ENCODE measurements at places on chromosomes 7 and 10.

- no peak for DNase-seq
Observed at GRCh38 chr10:70785190-70785589, at the start of gene TBATA. TBATA (minus strand) TSS chr10:70785377; CDS start chr10:70783379, 1,998 bp downstream.

DNA sequence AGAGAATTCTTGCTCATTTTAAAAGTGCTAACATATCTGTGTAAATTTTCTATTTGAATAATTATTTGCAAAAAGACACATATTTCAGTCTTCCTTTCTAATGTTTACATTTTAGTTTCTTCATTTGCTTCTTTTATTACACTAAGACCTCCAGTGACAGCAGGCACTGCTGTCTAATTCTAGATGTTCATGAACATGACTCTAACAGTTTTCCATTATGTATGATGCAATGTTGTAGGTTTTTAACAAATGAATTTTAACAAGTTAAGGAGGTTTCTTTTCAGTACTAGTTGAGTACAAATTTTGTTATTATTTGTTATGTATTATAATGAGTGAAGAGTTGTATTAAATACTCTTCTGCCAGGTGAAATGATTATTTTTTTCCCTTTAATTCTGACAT, 83.6 kb downstream of the GRB10 start:
- DNase-seq = no peak

GRCh38 chr7:21828841-21829240, 116.9 kb downstream of the CDCA7L start:
- no peak for DNase-seq

GRCh38 chr7:92747041-92747835, 89.1 kb downstream of the CDK6 start:
- DNase-seq = no peak

GRCh38 chr7:103660455-103661371, 214.7 kb upstream of the SLC26A5 start:
- DNase-seq = no peak

DNA sequence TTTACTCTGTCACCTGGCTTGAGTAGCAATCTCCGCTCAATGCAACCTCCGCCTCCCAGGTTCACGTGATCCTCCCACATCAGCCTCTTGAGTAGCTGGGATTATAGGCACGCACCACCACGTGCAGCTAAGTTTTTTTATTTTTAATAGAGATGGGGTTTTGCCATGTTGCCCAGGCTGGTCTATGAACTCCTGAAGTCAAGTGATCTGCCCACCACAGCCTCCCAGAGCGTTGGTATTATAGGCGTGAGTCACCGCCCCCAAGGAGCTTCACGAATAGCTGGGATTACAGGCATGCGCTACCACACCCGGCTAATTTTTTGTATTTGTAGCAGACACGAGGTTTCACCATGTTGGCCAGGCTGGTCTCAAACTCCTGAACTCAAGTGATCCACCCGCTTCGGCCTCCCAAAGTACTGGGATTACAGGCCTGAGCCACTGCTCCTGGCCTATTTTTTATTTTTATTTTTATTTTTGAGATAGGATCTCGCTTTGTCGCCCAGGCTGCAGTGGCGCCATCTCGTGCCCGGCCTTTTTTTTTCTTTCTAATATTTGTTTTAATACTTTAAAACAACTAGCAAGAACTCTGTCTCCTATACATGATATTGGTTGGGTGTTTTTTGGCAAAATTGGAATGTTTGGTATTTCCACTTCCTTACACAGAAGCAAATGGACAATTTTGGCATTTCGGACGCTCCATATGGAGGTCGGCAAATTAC, 1.1 kb downstream of the EFCAB10 start:
- no peak for DNase-seq

DNA sequence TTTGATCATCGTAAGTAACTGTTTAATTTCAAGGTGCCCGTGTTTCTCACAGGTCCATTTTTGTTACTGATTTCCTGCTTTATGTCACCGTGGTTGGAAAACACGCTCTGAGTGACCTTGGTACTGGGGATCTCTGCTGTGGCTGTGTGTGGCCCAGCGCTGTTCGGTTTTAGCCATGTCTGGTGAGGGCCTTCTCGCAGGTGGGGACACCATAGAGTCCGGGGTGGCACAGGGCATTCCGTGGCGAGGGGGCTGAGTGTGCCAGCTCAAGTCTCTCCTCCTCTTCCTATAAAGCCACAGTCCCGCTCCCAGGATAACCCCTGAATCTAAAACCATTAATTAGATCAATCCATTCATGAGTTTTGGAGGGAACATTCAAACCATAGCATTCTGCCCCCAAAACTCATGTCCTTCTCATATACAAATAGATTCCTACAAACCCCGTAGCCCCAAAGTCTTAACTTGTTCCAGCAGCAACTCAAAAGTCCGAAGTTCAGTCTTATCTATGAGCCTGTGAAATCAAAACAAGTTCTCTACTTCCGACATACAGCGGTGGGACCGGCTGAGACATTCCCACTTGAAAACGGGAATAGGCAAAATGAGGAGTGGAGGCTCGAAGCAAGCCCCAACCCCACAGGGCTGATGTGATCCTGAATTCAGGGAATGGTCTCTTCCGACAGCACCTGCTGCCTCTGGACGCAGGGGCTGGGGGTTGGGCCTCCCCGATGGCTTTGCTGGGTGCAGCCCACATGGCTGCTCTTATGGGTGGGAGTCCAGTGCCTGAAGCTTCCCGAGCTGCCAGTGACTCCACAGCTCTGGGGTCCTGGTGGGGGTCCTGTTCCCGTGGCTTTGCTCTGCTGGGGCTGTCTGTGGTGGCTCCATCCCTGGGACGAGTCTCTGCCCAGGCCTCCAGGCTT, 55.0 kb upstream of the NKX6-2 start:
- no peak for DNase-seq

- DNase-seq = no peak
Observed at GRCh38 chr7:25391961-25392587, 163.8 kb upstream of the NPVF start.

- DNase-seq = no peak
Observed at GRCh38 chr7:107694386-107694785, 33.8 kb downstream of the SLC26A4 start.

DNA sequence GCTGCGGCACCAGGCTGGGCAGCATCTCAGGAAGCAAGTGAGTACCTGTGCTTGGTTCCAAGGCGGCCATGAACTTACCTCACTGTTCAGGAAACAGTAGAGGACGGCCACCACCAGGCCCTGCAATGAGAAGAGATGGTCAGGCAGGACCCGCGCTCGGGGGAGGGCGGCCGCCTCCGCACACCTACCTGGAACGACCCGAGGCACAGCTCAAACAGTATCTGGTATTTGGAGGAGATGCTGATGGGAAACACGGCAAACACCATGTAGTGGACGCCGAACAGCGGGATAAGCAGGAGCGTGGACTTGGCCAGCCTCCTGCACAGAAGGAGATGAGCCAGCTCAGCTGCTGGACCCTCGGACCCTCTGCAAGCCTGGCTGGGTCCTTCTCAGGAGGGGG, 112.9 kb downstream of the VIPR2 start:
- no peak for DNase-seq

- no peak for DNase-seq
Observed at GRCh38 chr7:90677486-90678404, 81.6 kb downstream of the CDK14 start.

- DNase-seq = no peak
Observed at GRCh38 chr10:55051515-55051914, 250.5 kb upstream of the PCDH15 start.

- DNase-seq = no peak
Observed at GRCh38 chr10:91860885-91861284, 48.4 kb downstream of the FGFBP3 start.

- DNase-seq = no peak
Observed at GRCh38 chr10:61066661-61067344, 122.8 kb upstream of the RHOBTB1 start.

DNA sequence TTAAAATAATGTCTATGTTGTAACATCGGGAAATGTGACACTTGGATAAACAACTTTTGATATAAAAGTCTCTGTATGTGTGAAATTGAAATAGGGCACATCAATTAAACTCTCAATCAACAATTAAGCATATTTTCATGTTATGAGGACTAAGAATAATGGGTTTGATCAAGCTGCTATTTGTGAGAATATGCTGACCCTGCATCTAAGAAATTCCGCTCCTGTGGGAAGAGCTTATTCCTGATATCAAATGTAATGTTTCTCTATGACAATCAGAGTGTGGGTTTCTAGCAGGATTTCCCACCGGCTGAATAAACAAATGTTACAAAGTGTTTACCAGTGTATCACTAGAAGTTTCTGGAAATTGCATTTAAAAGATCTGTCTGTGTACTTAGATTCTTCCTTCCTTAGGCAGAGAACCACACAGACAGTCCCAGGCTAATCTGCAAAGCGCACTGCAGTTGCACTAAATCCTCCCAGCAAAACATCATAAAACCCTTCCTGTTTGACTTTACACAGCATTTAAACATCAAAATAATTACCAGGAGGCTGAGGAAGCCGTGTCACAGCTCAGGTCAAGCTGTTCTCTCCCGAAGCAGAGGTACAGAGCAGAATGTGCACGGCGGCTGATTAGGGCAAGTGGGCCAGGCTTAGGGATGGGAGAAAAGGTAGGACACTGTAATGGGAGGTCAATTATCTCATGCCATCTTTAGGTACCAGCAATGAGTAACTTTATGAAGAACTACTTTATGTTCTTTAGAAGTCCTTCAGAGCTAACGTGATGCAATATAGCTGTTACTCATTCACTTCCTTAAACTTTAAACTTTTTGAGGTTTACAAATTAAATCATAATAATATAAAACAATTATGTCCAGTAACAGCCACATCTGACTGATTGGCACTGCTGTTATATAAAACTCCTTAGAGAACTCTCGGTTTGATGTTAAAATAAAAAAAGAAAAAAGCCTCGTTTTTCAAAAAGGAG, 109.1 kb upstream of the CTTNBP2 start:
- no peak for DNase-seq

DNA sequence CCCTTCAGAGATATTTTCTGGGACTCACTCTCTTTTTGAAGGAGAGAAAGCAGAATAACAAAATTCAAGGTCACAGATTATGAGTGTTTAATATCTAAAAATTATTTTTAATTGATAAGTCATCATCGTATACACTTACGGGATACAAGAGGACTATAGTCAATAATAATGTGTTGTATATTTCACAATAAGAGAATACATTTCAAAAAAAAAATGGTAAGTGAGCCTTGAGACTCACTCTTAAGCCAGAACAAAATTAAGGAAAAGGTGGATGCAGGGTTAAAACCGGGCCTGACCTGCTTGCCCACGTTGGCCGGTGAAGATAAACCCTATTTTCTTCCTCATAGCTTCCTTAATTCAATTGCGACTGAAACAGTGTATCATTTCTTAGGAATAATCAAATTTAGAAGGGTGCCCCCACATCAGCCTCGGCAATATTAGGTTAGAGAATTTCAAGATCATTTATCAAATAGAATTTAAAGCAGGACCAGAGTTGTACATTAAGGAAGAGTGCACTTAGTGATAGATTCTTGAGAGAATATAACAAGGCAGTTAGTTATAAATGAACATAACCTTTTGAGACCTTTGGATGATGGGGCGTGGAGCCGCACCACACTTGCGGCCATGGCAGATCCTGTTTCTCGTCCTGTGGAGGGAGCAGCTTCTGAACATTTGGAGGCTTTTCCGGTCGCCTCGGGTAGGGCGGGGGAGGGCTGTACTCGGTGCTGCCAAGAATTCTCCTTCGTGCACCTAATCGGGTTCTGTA, 321.8 kb downstream of the PAXIP1 start:
- no peak for DNase-seq

DNA sequence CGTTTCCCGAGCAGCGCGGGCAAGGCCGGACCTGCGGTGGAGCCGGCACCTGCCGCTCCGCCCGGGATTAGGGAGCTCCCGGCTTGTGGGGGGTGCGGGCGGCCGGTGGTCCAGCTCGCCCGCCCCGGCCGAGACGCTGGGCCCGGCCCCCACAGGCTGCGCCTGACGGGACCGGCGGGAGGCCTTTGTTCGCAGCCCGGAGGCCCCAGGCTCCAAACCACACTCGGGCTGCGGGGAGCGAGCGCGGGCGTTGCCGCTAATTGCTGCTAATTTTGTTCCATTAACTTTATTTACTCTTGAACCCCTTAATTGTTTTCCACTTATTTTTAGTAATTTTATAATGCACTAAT, 9.6 kb downstream of the UNCX start:
- DNase-seq = no peak

DNA sequence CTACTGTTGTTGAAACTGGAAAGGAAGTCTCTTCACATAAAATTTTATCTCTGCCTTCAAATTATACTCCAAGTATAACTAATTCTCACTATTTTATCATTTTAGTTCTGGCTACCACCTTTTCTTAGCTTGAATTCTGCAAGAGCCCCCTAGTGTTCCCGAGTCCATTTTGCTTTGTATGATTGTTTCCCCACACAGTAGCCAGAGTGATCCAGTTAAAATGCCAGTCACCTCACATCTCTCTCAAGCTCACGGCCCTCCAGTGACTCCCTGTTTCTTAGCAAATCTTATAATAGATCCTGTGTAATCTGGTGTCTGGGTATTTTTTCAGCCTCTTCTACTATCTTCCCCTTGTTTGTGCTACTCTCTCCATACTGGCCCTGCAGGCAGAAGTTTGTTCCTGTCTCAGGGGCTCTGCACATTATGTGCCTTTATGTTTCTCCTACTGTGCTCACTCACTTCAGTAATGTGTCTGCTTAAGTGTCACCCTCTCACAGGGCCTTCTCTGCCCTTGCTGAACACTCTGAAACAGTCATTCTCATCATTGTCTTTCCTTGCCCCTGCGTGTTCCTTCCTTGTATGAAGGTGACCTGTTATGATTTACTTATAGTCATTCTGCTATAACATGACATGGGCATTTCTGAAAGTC, 8.9 kb downstream of the WAC start:
- DNase-seq = no peak

DNA sequence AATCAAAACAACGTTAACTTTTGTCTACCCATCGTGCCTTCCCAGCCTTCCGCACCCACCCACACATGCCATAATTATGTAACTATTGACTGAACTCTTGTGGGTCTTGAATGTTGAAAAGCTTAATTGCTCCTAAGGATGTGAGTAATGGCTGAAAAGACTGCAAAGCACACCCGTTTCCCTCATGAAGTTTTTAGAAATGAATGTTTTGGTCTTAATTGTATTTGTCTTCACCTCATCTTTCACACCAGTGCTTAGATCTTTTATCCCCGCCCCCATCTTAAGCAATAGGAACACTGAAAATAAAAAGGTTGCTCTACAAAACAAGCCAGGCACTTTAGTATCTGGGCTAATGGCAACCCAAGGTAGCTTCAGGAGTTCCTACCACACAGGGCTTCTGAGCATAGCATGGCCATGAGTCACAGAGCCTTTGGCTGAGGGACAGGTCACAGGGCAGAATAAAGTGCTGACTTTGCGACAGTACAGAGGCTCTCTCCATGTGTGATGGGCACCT, 690.5 kb downstream of the PARD3 start:
- DNase-seq = no peak

- DNase-seq = no peak
Observed at GRCh38 chr10:62643606-62644587, 160.6 kb upstream of the ADO start.

GRCh38 chr7:135463908-135464307, 46.0 kb downstream of the CNOT4 start:
- no peak for DNase-seq

GRCh38 chr10:92052741-92053140, 129.2 kb downstream of the BTAF1 start:
- DNase-seq = no peak
